ENCODE measurements at places on chromosomes 4 and X.
A peak's percentile ranks its signal among the peaks of the same experiment; 100 is the strongest.

DNA sequence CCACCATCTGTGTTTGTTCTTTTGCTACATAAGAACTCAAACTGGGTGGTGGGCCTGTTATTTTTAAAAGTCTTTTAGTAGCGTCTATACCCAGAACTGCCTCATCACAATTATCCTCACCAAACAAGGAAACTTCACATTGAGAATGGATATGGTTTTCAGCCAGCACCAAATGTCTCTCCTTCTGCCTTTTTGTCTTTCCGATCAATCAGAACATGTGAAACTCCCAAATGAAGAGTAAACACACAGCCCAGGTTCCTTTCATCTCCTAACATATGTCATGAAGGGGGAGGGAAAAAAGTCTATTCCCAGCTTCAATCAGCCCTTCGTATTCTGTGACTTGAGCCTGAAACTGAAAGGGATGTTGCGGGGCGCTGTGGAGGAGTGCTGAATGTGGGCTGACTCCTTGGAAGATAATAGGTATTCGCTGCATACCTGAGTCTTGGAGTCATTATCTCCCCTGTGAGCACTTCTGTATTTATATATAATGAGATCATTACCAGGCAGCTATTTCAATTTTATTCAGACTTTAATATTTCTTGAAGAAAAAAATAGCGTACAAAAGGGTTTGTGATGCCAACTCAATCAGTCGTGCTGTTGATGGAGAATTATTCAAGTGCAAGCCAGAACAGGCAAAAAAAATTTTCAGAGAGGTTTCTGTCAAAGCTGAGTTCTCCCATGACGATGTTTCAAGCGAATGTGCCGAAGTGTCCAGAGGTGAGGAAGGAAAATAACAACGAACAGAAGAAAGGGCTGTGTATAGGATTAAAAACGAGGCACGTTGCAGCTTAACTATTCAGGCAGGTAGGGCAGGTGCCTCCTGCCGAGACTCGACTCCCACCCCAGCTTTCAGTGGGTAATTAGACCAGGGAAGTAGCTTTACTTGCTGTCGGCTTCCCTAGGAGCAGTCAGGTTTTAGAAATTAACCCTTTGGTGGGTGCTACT, 163.9 kb upstream of the NOCT start:
- DNase-seq = peak; percentile 82

DNA sequence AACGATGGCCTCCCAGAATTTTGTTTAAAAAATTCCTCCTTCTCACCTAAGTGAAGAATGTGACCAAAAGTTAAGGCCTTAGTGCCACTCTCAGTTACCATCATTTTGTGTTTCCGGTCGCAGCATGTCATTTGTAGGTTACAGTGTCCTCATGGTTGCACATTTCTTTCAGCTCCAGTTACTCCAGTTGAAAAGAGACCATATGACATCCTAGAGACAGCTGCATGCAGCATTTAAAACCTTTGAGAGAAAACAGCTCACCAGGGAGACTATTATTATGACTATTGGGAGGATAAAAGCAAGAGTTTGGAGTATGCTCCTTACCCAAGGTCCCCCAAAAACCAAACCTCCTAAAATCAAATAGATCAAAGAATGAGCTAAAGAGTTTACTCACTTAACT, 45.8 kb downstream of the MGARP start:
- no peak for DNase-seq

- peak; percentile 13 for DNase-seq
Observed at GRCh38 chrX:65451663-65452062, 82.9 kb downstream of the LAS1L start.

DNA sequence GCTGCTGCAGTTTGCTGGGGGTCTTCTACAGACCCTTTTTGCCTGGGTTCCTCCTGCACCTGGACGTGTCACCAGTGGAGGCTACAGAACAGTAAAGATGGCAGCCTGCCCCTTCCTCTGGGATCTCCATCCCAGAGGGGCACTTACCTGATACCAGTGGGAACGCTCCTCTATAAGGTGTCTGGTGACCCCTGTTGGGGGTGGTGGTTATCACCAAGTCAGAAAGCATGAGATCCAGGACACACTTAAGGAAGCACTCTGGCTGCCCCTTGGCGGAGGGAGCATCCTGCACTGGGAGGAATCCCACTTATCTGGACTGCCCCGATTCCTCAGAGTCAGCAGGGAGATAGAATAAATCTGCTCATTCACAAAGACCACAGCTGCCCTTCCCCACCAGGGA, 218.9 kb upstream of the GALNTL6 start:
- no peak for DNase-seq

- DNase-seq = no peak
Observed at GRCh38 chr4:30265716-30266115, 454.5 kb upstream of the PCDH7 start.

DNA sequence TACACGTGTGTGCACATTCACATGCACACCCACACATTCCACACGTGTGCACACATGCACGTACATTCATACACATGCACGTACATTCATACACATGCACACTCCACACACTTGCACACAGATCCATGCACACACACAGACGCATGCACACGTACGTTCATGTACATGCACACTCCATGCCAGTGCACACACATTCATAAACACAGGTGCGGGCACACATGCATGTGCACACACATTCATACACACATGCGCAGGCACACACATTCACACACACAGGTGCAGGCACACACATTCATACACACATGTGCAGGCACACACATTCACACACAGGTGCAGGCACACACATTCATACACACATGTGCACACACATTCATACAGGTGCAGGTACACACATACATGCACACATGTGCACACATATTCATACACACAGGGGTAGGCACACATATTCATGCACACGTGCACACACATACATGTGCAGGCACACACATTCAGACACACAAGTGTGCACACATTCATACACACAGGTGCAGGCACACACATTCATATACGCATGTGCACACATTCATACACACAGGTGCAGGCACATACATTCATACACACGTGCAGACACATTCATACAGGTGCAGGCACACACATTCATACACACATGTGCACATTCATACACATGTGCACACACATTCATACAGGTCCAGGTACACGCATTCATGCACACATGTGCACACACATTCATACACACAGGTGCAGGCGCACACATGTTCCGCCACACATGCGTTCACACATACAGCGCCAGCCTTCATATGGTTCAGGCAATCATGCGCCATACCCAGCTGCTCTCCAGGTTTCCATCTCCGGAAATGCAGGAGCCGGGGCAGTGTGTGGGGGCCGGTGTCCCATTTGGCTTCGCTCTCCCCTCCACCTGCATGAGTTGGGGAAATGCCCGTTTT, 124.8 kb downstream of the HMX1 start:
- no peak for DNase-seq

DNA sequence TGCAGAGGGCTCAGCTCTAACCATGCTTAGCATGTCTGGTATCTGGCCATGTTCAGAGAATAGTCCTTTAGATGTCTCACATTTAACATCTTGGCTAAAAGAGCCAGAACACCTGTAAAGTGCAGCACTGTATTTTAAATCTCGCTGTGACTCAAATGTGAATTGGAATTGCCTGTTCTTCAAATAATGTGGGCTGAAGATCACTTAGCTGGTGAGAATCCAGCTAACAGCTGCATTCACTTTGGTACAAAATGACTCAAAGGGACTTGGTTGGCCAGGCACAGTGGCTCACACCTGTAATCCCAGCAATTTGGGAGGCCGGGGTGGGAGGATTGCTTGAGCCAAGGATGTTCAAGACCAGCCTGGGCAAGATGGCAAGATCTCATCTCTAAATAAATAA, 63.5 kb upstream of the PLAC8 start:
- no peak for DNase-seq

DNA sequence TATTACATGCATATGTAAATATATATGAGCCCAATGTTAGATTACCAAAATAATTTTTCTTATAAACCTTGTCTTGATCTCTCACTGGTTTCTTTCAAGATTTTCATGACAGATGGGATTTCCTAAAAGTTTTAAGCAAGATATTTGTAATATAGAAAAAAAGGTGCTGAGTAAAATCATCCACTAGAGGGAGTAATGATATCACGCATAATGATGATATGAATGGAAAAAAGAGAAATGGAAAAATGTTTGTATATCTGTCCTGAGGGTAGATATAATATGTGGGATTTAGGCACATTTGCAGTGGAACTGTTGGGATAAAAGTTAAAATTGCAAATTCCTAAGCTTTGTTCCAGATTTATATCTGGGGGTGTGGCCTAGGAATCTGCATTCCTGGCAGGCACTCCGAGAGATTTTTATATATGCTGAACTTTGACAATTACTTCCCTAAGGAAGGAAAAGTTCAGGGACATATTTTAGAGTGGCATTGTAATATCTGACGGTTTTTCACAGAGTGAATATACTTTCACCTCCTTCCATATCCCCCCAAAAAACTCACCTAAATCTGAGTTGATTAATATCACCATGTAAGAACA, 60.5 kb downstream of the TMA16 start:
- DNase-seq = no peak

- no peak for DNase-seq
Observed at GRCh38 chr4:98950925-98951324, 22.0 kb upstream of the EIF4E start.

GRCh38 chr4:139740531-139741041, 75.0 kb downstream of the MGST2 start:
- no peak for DNase-seq

DNA sequence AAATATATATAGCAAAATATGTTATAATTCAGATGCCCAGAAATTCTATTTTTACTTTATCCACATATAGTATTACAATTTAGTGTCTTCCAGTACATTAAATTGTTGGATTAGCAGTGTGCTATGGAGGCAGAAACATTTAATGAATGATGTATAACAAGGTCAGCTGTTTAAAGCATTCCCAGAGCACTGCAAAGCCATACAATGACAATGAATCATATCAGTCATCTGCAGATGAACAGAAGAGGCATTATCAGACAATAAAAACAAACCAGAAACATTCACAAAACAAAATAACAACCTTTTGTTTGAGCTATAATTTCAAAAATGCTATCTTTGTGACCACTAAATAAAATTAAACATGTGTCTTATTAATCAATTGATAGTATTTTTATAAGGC, 524.2 kb downstream of the FAT4 start:
- DNase-seq = no peak

- no peak for DNase-seq
Observed at GRCh38 chr4:177066746-177067145, 242.9 kb upstream of the NEIL3 start.

DNA sequence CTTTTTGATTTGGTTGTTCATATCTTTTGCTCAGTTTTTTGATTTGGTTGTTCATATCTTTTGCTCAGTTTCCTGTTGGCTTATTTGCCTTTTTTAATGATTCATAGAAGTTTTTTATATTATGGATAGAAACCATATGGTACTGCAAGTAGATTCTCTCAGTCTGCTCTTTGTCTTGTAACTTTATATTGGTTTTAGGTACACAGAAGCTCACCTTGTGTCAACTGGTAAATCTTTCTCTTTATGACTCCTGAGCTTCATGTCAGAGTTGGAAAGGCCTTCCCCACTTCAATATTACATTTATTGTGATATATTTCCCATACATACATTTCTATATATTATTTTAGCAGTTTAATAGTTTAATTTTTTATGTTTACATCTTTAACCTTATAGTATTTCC, 8.2 kb upstream of the VGLL1 start:
- DNase-seq = no peak

DNA sequence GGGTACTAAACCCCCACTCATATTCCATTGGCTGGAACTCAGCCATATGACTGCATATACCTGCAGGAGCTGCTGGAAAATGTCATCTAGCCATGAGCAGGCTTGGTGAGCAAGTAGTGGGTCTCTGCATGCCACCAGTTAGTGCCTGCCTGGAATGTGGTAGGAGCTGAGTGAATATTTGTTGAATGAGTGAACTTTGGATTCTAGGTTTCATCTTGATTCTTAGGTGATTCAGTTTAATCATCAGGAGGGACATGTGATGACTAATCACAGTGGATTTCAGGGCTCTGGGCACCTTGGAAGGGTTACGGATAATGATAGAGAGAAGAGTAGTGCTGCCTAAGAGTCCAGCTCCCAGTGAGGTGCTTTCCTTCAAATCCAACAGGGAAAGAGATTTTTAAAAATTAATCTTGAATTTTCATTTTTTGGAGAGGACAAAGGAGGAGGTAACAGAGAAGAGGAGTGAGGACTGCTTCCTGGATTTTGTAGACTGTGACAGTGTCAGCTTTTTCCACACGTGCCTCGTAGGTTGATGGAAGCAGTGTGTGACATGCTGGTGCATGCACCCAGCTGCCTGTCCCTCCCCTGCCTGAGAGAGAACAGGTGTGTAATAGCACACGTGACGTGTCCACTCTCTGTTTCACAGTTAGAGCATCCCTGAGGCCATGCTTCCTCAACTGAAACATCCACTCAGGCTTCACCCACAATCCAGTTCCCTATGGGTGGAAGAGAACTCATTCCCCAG, 30.4 kb downstream of the NHS start:
- DNase-seq = no peak

GRCh38 chr4:45663628-45664081, 460.2 kb downstream of the GABRG1 start:
- no peak for DNase-seq

- no peak for DNase-seq
Observed at GRCh38 chrX:147476008-147476407, 435.7 kb upstream of the FMR1 start.

DNA sequence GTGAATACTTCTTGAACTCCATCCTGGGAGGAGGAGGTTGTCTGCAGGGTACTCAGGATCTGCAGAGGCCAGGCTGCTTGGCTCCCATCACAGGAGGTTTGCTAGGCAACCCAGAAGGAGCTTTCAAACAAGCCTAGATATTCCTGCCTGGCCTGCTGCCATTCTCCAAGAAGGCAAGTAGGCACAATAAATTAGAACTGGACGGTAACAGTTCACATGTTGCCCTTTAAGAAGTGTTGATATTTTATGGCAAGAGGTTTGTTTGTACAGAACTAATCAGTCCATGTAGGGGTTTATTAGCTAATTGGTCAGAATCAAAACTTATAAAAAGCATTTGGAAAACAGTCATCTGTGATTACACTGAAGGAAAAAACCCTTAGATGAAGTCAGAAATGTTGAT, 39.3 kb downstream of the SYNPO2 start:
- no peak for DNase-seq

DNA sequence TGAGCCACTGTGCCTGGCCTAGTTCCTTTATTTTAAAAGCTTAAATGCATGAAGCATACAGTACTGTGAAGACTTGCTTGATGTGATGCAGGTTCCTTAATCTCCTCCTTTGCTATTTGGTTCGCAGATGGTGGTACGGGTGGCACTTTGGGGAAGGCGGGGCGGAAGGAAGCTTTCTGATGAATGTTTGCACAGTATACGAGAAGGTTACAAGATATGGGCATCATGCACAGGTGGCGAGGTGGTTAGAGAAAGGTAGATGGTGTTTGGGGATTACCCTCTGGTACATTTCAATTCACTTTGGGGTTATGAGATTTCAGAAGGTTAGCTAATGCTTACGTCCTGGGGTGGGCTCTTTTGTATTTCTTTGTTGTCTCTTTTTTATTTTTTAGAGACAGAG, 17.2 kb downstream of the RHOH start:
- DNase-seq = no peak

GRCh38 chrX:139091878-139092277, 380.4 kb upstream of the FGF13 start:
- DNase-seq = no peak
